ENCODE measurements at places on chromosomes 16 and 17. TPM values are rescaled to one million over a fixed set of nuclear protein-coding genes. Genes with fewer than 3 reads are reported as not detected.

DNA sequence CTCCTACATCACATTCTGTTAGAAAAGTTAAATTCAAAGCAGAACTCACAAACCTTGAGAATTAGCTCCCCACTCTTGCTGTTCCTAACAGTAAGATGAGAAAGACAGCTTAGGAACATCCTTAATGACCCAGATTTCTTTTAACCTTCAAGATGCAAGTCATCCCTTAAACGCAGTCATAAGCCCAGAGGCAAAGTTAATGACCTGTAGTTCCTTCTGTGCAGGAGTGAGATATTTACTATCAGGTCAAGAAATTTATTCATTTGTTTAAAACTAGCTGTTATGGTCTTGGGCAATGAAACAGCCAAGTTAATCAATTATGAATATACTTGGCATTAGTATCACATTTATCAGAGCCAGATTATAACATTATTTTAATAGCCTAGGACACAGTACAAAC, 37.1 kb downstream of the NXPH3 start:
- no peak for DNase-seq

DNA sequence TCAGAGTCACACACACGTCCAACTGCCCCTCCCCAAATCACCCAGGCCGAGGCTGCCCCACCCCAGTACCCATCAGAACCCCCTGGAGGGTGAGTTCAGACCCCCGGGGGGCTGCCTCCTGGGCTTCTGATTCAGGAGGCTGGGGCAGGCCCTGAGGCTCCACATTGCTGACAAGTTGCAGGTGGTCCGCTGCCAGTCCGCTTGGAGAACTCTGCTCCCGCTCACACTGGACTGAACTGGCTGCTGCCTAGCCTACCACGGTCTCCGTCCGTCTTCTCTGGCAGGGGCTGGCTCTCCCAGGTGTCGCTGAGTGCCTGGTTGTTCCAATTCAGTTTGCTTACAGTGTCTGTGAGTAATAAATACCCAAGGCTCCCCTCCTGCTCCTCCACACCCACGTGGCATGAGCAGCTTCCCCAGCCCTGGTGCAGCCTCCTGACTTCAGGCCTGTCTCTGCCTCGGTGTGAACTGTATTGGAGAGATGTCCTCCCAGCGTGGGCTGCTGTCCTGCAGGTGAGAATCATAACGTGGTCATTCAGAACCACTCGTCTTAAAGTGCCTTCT, 163.4 kb downstream of the LAT start:
- DNase-seq: no peak

Gene NHLRC4
- total RNA-seq: not detected

Gene KRTAP3-2
- not detected for total RNA-seq

Gene LITAFD
- total RNA-seq: not detected

- DNase-seq: peak; percentile 80
These were observed 10.7 kb upstream of the CENPV start for GRCh38 chr17:16363749-16364536.

Gene SLC47A1
- 0.96 TPM for total RNA-seq

- DNase-seq: no peak
These were observed 18.6 kb downstream of the FLOT2 start for GRCh38 chr17:28878981-28879380.

Gene CETP
- not detected for total RNA-seq

DNA sequence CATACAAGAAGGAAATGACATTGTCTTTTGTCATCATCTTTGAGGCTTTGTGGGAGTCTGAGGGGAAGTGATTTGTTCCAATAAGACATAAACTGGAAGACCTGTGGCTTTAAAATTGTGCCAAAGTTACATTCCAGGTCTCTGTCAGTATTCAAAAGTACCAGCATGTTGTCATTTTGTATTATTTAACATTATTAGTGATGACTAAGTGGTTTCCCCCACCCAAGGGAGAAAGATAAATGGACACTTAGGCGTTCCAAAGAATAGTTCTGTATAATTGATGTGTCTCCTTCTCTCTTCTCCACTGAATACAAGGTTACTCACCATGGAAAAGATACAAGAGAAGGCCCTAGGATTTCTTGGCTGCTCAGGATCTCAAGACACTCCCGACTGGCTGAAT, 3.8 kb downstream of the CFAP97D1 start:
- DNase-seq: no peak

Gene KAT7
- total RNA-seq: 21.3 TPM

DNA sequence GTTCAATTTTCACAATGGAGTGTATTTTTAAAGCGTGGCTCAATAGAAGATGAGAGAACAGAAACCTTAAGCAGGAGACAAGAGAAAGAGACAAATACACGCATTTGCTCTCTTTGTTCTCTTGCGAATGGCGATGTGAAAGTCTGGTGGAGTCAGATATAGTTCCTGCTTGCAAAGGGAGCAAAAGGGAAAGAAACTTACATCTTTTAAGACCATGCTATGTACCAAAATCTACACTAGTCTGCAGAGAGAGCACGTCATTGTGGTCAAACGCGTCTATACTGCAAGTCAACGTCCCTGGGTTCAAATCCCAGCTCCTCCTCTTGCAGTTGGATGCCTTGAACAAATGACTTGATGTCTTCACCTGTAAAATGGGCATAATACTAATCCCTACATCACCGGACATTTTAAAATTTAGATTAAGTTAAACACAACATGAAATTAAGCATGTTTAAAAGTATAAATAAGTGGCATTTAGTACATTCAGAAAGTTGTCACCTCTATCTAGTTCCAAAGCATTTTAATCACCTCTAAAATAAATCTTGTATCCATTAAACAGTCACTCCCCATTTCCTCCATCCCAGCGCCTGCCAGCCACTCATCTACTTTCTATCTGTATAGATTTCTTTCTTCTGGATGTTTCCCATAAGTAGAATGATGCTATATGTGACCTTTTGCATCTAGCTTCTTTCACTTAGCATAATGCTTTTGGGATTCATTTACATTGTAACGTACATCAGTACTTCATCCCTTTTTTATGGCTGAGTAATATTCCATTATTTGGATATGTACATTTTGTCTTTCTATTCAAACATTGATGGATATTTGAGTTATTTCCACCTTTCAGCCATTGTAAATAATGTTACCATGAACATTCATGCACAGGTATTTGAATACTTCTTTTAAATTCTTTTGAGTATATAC, 406.9 kb downstream of the TMEM114 start:
- no peak for DNase-seq

Gene ZKSCAN2
- 1.9 TPM for total RNA-seq

DNA sequence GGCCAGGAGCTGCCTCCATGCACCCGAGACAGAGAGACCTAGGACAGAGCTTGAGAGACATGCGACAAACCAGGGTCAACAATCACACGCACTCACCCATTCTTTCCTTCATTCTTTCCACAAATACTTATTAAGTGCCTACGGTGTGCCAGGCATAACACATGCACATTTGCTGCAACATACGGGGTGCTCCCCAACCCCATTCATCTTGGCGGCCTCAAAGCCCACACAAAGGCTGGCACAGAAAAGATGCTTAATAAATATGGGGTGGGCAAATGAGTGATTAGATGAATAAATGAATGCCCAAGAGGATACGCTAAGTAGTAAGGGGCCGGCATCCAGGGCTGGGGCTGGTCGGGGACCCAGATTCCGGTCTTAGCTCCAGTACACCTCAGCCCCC, 117.9 kb downstream of the ZNF423 start:
- DNase-seq: no peak

Gene OR2C1
- total RNA-seq: not detected

DNA sequence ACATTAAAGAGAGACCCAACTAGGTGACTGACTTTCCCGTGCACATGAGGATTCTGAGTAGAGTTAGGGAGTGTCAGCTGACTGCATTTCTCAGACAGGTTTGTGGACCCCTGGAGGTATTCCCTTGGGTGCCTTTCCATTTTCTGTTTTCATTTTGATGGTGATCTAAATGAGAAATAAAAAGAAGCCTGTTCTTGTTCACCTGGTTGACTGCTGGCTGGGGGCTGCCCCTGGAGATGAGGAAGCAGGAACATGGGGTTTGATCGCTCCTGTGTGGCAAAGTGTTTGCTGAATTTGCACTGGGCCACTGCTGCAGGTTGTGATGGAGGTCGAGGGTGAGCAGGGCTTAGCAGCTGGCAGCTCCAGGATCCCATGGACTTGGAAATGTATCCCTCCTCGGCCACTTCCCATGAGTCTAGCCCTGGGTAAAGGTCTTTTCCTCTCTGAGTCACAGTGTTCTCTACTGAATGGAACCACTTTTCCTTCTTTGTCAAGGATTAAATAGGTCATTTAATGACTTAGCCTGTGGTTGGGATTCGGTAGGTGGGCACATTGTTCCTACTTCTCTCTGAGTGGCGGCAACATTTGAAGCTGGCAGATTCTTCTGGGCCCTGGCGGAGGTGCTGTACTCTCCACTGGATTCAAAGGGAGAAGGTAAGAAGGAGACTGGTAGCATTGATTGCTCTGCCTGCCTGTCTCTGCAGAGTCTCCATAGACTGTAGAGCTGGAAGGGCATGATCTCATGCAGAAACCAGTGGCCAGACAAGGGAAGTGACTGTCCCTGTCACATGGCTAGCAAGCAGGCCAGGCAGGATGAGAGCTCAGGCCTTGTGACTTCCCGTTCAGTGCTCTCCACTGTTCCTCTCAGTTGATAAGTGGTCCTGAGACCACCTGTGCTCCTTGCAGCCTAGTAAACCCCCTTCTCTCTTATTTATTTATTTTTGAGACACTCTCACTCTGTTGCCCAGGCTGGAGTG, 17.9 kb downstream of the SNX29 start:
- peak; percentile 19 for DNase-seq

Gene WNT9B
- not detected for total RNA-seq

GRCh38 chr17:55420067-55420775, 1.4 kb downstream of the MMD start:
- no peak for DNase-seq

DNA sequence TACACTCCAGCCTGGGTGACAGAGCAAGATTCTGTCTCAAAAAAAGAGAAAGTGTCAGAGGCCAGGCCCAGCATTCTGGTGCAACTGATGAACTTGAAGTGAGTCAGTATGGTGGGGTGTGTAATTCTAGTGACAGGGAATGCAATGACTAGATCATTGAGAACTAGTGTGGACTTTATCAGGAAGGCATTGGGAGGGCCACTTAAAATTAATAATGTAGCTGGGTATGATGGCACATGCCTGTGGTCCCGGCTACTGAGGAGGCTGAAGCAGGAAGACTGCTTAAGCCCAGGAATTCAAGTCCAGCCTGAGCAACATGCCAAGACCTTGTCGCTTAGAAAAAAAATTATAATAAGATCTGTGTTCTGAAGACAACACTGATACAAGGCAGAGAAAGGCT, 90.8 kb downstream of the STX8 start:
- DNase-seq: no peak

DNA sequence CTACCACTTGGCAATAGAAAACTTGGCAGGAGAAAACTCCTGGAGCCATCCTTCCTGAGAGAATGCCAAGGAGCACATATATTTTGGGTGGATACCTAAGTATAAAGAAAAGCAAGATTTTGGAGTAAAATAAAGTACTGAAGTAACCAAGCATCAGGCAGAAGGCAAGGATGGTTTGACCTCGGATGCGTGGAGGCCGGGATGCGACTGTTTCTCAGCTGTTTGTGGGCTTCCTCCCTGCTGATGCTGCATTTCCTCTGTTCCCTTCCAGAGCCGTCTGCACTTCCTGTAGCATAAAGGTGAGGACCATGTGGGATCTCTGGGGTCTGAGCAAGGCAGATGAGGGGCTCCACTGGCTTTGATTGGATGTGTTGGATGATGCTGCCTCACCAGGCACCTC, 5.5 kb upstream of the TCF25 start:
- no peak for DNase-seq

Gene CYBA
- total RNA-seq: 290 TPM

DNA sequence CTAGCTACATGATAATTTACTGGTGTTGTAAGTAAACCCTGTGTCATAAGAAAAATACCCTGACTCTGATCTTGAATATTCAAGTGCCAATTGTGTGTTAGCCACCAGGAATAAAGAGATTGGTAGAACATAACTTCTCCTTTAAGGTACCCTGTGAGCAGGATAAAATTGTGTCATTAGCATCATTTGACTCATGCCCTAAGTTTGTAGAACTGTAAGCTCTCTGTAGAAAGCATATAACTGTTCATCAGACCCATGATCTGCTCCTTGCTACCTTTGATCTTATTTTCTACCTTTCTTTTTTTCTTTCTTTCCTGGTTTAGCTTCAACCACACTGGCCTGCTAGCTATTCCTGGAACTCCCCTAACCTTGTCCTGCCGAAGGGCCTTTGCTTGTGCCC, 35.8 kb downstream of the PTRH2 start:
- no peak for DNase-seq

DNA sequence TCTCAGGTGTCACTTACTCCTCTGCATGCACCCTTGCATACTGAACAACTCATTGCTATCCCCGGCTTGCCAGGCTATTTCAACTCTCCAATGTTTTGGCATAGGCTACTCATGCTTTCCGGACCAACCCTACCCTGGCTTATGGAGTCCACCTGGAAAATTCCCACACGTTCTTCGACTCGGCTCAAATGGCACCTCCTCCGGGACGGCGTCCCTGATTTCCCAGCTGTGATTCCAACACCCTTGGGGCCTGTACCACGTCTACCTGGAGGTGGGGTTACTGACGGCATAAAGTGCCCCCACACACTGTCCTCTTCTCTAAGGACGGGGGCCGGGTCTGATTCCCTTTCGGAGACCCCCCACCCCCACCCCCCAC, 498 bp downstream of the SMYD4 start:
- peak; percentile 38 for DNase-seq

DNA sequence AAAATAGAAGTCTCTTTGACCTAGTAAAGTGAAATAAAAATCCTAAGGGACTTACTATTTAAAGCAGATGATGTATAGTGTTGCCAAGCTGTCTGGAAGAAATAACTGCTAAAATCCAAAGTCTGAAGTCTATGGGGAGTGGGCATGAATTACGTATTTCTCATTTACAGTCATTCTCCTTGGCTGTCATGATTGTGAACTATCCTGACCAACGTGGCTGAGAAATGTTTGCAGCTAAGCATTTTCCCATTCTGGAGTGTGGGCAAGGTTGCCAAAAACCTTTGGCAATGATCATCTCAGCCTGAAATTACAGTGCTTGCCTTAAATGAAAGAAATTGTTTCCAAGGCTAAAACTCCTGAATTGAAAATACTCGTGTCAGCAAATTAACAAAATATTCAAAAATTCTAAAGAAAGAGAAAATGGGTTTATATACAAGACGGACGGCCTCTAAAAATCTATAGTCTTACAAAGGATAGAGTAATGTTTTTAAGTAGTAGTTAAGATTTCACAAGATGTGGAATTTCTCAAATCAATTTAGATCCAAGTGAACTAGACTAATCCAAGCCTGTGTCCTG, 77.0 kb downstream of the CACNG1 start:
- no peak for DNase-seq

- peak; percentile 32 for DNase-seq
These were observed 179.3 kb downstream of the SEC14L1 start for GRCh38 chr17:77320044-77320440.

DNA sequence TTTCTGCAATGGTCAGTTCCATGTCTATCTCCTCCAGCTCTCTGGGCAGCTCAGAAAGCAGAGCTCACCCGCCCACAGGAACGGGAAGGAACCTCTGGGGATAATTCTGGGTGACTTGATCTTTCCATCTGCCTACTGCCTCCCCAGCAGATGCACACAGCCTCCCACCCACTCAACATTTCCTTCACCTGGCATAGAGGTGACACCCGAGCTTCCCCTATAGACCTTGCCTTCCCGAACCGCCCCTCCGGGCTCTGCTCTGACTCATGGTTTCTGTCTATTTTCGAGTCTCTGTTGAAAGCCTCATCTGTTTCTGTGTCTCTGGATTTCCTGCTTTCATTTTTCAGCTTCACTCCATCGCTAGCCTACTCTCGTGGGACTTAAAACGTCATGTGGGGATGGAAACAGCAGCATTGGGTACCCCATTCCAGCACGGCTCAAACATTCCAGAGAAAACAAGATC, 11.4 kb downstream of the GGA3 start:
- peak; percentile 57 for DNase-seq
